GF-D8 (cell line): ENCODE measurements at places on chromosomes 4 and X.

DNA sequence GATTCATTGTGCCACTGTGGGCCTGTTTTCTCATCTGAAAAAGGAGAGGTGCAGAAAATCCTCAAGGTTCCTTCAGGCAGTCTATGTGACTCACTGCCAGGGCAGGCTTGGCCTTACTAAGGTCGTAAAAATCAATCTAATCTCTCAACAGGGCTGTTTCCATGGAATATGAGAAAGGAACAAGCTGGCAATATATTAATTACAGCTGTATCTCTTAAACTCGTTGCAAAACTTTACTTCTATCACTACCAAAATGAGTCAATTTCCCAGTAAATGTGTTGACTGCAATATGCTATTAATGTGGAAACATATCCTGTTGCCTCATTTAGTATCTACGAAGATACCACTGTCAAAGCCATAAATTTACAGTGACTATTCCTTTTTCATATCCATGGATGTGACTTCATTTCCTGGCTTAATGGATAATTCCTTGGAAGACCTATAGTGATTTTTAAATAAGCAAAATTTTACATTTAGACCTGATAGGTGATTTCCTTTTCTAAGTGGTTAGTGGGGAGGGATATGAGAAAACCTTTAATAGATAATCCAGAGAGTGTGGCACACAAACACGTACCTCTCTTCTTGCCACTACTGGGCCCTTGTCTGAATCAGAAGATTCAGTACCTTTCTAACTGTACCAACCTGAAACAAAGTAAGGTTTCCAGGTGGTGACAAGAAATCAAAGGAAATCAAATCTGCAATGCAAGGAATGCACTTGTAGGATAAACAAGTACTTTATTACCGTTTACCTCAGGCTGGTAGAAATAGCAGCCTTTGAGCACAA lies 127.4 kb upstream of the FTHL17 start:
- DNase-seq = no peak

DNA sequence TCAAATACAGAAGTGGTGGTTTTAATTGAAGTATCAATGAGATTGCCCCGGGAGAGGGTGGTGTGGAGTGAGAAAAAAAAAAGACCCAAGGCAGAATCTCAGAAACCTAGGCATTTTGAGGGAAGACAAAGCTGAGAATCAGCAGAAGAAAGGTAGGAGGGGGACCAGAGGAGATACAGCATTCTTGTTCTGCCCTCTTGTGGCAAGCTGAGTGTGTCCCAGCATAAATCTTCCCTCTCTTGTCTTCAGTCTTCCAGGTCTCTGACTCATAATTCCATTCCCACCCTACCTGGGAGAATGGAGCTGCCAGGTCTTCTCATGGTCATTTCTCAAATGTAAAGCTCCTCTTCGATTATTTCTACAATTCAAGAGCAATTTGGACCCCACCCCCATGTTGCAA lies 32.7 kb upstream of the MAGED1 start:
- DNase-seq = peak; percentile 1

GRCh38 chr4:18684932-18685331 lies 663.4 kb upstream of the LCORL start:
- no peak for DNase-seq

- DNase-seq = peak; percentile 75
Observed at GRCh38 chr4:1010395-1011021, 918 bp upstream of the FGFRL1 start.

DNA sequence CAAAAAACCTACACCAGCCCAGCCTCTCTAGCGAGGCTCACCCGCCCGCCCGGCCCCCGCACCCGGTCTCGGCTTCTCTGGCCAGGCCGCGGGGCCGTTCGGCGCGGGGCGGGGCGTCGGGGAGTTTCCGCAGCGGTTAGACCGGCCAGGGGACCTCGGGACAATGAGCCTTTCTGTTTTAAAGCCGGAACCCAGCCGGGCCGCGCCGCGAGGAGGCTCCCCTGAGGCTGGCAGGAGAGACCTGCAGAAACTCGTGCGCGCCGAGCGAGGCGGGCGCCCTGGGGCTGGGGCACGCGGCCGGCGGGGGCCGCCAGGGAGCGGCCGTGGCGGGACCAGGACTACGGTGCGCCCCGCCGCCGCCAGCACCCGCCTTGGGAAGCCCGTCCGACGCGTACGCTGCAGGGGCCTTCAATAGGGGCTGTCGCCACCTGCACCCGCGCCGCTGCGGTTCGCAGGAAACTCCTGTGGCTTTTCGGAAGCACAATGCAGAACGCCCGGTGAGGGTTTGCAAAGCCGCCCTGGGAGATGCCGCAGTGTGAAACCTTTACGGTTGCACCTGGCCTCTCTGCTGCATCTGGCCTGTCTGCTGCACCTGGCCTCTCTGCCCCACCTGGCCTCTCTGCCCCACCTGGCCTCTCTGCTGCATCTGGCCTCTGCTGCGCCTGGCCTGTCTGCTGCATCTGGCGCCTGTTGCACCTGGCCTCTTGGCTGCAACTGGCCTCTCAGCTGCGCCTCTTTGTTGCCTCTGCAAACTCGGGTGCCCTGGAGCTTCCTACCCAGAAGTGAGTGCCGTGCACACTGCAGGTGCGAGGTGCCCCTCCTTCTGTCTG lies 63.9 kb downstream of the TRAPPC11 start:
- peak; percentile 51 for DNase-seq

- no peak for DNase-seq
Observed at GRCh38 chrX:105210258-105210657, 10.2 kb downstream of the TEX13A start.

- DNase-seq = no peak
Observed at GRCh38 chr4:153204247-153204671, at the start of gene TRIM2. Gene TRIM2, plus strand, starts transcription at chr4:153204443. Its CDS starts 88 bp downstream, at chr4:153204531.

- DNase-seq = no peak
Observed at GRCh38 chr4:79497001-79497400, 89.0 kb upstream of the GK2 start.

- no peak for DNase-seq
Observed at GRCh38 chr4:17665346-17665745, 50.9 kb downstream of the MED28 start.

GRCh38 chr4:53591372-53591892 lies at the start of gene LNX1:
Gene LNX1, minus strand, starts transcription at chr4:53591486. Its CDS starts 17,484 bp downstream, at chr4:53574002.
- no peak for DNase-seq
